Tibial artery (tissue), 4 donors: ENCODE measurements at places on chromosomes 5 and 9.
A peak's percentile ranks its signal among the peaks of the same experiment; 100 is the strongest.

GRCh38 chr5:157312492-157312891, 46.6 kb downstream of the CYFIP2 start:
- DNase-seq: no peak

DNA sequence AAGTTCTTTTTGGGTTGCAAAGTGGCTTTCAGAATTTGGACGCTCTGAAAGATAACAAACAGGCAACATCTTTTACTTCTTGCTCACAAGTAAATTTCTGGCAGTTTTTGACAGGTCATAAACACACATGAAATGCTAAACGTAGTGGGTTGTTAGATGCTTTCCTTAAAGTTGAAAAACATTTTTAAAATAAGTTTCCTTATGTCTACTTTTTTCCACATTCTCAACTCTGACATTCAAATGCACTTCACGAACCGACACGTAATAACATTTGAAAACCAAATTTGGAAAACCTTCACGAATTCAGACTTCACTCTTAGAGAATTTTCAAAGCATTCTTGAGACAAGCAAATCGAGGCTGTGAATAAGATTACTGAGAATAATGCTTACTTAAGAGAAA, 26.9 kb downstream of the MTX3 start:
- DNase-seq: no peak

GRCh38 chr5:81121836-81122630, 111.1 kb upstream of the CKMT2 start:
- DNase-seq: no peak

- no peak for DNase-seq
These were observed 51.2 kb downstream of the GDA start for GRCh38 chr9:72200452-72200851.

GRCh38 chr9:135711881-135712280, 9.9 kb downstream of the KCNT1 start:
- DNase-seq: no peak

DNA sequence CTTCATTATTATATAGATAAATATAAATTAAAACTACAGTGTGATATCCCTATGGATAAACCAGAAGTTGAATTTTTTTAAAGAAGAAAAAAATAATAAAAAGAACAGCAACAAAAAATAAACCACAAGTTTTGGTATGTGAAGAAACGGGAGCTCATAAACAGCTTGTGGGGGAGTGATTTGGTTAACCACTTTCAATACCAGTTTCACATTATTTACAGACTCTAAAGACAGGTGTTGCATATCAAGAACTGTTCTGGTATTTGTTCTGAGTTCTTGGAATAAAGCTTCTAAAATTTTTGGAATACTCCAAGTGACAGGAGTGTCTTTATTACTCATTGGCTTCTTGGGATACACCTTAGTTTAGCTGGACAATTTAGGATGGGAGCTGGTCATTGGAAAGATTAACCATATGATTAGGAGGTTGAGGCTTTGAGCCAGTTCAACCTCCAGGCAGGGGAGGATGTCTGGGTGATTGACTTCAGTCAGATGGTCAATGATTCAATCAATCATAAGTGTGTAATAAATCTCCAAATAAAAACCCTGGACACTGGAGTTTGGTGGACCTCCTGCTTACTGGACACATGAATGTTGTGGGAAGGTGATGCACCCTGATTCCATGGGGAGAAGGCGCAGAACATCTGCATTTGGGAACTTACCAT, 2223.1 kb upstream of the C9orf72 start:
- no peak for DNase-seq

- no peak for DNase-seq
These were observed 391 bp upstream of the NRG2 start for GRCh38 chr5:140043508-140043872.

DNA sequence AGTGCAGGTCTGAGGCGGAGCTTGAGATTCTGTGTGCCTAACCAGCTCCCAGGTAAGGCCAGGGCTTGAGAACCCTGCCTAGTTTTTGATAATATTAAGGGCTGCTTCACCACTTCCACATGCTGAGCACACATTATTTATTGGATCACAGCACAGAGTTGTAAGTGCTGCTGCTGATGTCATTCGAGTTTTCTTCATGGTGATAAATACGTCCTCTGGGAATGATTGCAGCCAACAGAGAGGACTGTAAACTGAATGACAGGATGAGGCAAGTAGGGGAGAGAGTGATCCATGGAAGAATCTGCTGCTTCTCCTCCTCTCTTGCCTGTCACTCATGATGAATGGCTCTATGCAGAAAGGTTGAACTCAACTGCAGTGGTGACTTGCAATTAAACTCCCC, 77.9 kb upstream of the VPS13A start:
- DNase-seq: no peak

- no peak for DNase-seq
These were observed 575.7 kb downstream of the PDE4D start for GRCh38 chr5:59317774-59318205.

DNA sequence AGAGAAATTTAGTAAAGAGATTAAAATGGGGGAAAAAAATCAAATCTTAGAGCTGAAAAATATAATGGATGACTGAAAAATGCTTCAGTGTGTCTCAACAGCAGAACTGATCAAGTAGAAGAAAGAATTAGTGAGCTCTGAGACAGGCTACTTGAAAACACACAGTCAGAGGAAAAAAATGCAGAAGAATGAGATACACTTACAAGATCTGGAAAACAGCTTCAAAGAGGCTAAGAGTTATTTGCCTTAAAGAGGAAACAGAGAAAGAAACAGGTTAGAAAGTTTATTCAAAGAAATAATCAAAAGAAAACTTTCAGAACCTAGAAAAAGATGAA, 70.5 kb upstream of the OR2K2 start:
- no peak for DNase-seq

DNA sequence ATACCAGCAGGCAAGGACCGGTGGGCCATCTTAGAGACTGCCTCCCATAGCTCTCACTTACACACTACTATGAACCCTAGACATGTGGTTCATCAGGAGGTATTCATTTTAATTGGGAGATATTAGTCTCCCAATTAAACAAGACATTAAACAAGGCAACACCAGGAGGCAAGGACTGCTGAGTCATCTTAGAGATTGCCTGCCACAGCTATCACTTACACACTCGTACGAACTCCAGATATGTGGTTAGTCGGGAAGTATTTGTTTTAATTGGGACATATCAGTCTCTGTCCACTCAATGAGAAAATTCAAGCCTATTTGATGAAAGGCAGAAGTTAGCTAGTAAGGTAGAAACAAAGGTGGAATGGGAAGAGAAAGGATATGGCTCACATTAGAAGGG, 343.9 kb downstream of the NFIB start:
- DNase-seq: no peak

GRCh38 chr9:101977614-101978210, 239.3 kb upstream of the GRIN3A start:
- DNase-seq: no peak

DNA sequence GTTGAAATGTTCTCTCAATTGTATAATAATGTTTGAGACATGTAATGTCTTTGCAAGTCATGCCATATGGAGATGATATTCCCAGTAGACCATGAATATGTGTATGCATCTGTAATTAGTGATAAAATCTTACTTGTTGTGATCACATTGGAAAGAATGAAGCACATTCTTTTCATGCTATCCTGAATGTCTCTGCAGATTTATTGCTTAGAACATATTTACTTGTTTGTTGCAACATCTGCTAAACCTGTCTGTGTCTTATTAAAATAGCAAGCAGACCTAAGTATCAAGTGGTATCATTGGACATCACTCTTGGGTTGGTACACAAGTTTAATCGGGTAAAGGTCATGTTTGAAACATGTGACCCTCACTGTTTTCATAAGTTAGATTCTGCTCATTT, 265.5 kb upstream of the CD180 start:
- DNase-seq: no peak

- no peak for DNase-seq
These were observed 54.8 kb downstream of the NEK6 start for GRCh38 chr9:124312290-124313265.

- no peak for DNase-seq
These were observed 3.1 kb downstream of the TMOD1 start for GRCh38 chr9:97504381-97505216.

- DNase-seq: no peak
These were observed 38.2 kb downstream of the FOCAD start for GRCh38 chr9:20722221-20722620.

DNA sequence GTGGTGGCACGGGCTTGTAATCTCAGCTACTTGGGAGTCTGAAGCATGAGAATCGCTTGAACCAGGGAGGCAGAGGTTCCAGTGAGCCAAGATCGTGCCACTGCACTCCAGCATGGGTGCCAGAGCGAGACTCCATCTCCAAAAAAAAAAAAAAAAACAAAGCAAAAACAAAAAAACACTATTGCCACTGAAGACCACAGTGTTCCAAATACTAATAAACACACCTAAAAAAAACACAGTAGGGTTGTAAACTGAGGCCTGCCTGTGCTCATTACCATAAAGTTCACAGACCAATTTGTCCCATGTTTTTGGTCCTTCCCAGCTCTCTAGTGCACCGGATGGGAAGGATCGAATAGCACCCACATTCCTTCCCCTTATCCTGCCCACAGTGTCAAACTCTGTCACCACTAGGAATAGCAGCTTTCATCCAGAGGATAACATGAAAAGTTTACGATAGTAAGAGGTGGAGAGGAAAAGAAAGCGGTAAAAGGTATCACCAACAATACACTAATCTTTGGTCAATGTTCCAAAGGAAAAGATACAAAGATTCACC, 49.2 kb downstream of the MYO10 start:
- no peak for DNase-seq

DNA sequence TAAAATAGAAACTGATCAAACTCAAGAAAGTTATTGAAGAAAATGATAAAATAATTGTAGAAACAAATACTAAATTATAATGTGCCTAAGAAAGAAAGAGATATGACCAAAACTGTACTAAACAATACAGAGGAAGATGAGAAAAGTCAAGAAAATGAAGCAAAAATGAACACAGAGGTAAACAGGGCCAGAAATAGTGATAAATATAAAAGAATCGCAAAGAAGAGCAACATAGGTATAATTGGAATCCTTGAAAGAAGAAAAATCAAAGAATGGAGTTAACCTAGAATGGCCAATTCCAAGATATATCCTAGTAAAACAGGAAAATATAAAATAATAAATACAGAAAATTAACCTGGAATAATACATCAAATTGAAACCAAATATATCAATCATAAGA, 69.6 kb downstream of the CSF2 start:
- DNase-seq: no peak

- peak; percentile 27 for DNase-seq
These were observed 338 bp downstream of the ABHD17B start for GRCh38 chr9:71910650-71911060.

GRCh38 chr5:179251276-179251969, 93.8 kb downstream of the ADAMTS2 start:
- DNase-seq: no peak

DNA sequence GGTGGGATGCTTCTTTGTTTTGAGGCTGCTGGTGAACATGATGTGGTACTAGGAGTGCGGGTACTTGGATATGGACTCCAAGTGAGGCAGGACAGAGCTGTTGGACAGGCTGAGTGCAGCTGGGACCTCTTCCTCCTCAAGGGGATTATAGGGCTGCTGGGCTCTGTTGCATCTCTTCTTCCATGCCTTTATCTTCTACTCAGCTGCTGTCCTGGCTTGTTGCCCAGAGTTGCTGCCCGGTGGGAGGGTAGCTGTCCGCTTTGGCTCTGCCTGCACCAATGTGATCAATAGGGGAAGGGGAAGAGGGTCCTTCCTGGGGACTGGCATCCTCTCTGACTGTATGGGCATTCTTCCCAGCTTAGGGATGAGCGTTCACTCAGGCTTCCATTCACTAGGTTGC, 1217.9 kb upstream of the ACO1 start:
- DNase-seq: no peak

DNA sequence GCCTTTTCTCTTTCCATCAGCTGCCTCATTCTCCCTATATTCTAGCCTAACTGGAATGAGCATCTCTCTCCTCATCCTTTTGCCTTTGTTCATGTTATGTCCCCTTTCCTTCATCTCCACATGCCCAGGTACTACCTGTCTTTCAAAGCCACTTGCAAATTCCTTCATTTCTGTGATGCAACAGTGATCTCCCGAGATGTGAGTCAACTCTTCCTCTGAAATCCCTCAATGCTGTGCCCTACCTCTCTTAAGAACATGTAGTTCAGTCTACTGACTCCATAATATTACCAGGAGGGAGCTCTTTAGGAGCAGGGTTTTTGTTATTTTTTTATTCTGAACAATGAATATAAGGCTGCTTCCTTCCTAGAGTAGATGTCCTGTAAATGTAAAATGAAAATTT, 91.6 kb downstream of the ZNF462 start:
- no peak for DNase-seq

DNA sequence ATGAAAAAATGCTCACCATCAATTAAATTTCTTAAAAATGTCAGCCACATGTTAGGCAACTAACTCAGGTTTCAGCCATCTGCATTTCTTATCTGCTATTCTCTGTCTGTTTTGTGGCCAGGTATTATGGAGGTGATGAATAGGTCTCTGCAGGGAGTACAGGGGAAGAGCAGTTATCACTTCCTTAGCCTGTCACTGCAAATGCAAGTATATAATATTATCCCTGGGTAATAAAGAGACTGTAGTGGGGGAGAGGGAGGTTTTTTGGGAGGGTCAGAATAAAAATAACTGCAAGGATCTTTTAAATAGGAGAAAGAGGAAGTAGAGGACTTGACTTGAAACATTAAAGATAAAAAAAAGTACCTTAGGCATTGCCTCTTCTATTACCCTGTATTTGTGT, 49.6 kb upstream of the PTGER4 start:
- DNase-seq: no peak

DNA sequence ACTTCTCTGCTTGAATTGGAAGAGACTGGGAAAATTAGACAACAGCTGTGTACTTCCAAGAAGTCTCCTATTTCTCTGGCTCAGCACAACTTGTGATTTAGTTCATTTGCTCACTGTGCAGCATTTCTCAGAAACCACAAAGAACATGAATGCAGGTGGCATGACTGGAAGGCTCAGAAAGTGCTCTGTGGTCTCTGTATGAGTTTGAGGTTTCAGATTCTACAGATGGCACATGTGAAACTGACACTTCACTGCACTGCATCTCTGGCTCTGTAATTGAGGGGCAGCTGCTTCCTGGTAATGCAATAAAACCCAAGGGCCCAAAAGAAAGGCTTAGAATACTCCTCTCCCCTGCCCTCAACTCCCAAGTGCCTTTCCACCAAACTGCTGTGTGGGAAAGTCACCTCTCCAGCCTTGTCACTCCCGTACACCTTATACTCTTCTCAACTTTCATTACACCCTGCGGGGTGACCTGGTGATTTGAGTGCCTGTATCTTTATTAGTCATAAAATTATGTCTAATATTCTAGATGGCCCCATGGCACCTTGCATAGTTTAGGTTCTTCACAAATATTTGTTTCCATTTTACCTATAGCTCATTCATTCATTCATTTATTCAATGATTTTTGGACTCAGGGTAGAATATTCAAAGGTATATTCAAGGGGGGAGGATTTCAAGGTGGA, 82.5 kb downstream of the ESM1 start:
- no peak for DNase-seq
